ENCODE measurements at places on chromosomes 7 and 10.

- DNase-seq: no peak
Measured at GRCh38 chr7:106285855-106286492, 1.2 kb upstream of the NAMPT start.

GRCh38 chr10:70126700-70127395 lies 5.8 kb downstream of the AIFM2 start:
- DNase-seq: no peak

DNA sequence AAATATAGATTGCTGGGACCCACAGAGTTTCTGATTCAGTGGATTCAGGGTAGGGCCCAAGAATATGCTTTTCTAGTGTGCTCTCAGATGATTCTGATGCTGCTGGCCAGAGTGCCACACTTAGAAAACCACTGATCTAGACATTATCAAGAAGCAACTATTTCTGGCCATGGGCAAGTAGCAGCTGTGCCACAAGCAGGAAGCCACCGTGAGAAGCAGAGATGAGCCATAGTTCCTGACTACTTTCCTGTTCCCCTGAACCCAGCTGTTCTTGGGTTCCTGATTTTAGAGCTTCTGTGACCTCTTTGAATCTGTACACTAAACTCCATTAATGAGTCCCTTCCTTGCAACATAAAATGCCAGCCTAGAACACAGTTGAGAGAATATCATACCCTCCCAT lies 38.1 kb upstream of the PIK3AP1 start:
- no peak for DNase-seq

- no peak for DNase-seq
Measured at GRCh38 chr7:84139986-84140729, 54.4 kb downstream of the SEMA3A start.

- peak; percentile 27 for DNase-seq
Measured at GRCh38 chr7:16421333-16422102, at the start of gene CRPPA. CRPPA (minus strand) TSS chr7:16421538; CDS start chr7:16421322, 216 bp downstream.

- DNase-seq: no peak
Measured at GRCh38 chr7:123819001-123819400, 26.0 kb upstream of the HYAL4 start.

GRCh38 chr7:75866489-75867389 lies 12.1 kb upstream of the RHBDD2 start:
- peak; percentile 79 for DNase-seq

GRCh38 chr7:105853931-105854419 lies 22.4 kb downstream of the ATXN7L1 start:
- peak; percentile 48 for DNase-seq

GRCh38 chr7:73681031-73681430 lies 2.2 kb downstream of the DNAJC30 start:
- DNase-seq: no peak

GRCh38 chr10:76024460-76025123 lies 593.2 kb downstream of the LRMDA start:
- DNase-seq: no peak

- DNase-seq: no peak
Measured at GRCh38 chr7:5477126-5477525, 53.5 kb upstream of the TNRC18 start.

DNA sequence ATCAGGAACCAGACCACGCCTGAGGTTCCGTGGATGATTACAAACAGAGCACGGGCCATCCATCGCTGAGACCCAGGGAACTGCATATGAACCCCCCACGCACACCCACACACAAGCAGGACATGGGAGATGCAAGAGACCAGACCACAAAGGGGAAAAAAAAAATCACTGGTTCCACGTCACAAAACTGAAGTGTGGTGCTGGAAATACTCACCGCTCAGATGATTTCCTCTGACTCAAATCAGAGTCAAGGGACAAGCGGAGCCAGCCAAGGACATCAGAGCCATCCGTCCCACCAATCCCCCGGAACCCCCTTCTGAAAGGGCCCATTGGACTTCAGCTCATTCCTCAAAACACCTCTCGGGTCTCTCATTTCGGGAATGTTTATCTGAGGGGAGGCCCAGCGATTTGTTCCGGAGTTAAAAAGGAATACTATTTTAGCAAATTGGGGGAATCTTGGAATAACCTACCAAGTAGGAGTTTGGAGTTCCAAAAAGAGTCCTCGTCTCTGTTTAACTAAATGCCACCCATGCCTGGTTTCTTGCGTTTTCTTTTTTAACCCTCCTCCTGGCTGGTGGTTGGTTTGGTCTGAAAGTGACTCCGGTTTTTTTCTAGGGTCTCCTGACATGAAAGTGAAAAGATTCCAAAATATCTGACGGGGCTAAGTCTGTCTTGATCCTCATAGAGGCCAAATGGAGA lies 15.0 kb downstream of the SNX8 start:
- peak; percentile 85 for DNase-seq

DNA sequence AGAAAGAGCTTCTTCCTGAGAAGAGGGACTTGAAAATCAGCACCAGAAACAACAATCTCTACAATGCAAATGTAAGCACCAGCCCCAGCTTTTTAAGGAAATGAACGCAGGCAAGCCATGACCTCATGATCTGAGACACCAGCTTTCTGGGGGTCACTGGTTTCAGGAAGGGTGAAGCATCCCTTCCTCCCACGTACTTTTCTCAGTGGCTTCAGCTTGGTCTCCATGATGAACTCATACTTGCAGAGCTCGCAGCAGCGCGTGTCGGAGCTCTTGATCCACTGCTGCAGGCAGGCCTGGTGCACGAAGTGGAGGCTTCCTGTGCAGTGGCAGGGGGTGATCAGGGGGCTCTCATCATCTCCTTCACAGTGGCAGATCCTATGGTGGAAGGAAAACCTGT lies 87.0 kb downstream of the ALOX5 start:
- DNase-seq: no peak

DNA sequence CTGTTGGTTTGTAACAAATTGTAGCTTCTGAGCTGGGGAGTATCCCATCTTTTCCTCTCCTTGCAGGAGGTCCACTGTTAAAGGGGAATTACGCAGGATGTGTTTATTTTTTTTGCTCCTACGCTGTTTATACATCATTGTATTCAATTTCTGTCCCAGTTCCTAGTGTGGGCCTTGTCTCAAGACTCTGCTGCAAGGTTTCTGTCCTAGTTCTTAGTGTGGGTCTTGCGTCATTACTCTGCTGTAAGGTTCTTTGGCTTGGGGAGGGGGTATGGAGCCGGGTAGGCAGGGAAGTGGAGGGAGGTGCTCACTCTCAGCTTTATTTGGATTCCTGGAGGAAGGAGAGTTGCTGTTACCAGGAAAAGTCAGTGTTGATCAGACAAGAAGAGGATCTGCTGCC lies 64.0 kb upstream of the TRIM8 start:
- no peak for DNase-seq

DNA sequence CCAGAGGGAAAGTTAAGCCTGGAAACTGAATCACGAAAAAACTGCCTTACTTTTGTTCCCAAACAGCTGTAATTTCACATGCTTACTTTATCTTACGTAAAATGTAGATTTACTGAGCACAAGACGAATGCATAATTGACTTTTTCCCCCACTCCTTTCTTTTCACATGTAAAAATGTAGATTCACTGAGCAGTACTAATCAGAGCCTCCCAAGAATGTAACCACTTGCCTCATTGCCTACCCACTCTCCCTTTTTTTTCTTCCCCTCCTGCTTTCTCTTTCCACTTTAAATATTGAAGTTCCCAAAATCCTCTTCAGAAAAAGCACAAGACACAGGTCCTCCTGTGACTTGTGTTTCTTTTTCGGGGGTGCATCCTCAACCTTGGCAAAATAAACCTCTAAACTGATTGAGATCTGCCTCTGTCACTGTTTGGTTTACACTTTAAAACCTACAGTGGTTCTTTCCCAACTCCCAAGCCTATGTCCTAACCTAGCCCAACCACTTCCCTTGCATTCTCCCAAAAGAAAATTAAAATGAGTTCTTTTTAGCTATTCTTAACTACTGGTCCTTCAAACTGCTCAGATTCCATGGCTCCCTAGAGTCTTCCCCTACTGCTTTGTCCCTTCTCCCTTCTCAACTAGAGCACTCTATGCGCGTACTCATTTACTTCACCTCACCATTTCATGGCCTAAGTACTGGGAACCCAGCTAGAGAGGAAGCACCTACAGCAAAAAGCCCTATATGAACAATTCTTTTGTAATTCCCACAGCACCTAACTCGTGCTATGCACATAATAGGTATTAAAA lies 236.6 kb upstream of the MKLN1 start:
- no peak for DNase-seq

DNA sequence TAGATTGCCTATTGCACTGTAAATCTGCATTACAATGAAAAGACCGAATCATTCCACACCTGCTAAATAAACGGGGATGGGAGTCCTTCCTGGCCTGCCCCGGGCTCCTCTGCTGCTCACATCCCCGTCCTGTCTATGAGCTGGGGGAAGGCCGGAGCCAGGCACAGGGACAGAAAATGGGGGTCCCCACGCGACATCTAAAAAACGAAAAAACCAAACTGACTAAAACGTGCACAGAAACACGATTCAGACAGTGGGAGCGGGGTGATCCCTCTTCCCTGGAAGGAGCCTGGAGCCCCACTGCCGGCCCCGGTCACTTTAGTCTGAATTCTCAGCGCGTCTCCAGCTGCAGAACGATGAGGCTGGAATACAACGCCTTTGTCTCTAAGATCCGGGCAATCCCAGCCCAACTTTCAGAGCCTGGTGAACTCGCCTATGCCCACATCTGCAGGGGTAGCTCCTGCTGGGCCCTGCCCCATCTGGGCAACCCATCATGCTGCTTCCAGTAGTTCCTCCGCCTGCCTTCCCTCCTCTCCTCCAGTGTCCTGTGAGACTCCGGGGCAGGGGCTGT lies 78.0 kb downstream of the ADARB2 start:
- DNase-seq: no peak

DNA sequence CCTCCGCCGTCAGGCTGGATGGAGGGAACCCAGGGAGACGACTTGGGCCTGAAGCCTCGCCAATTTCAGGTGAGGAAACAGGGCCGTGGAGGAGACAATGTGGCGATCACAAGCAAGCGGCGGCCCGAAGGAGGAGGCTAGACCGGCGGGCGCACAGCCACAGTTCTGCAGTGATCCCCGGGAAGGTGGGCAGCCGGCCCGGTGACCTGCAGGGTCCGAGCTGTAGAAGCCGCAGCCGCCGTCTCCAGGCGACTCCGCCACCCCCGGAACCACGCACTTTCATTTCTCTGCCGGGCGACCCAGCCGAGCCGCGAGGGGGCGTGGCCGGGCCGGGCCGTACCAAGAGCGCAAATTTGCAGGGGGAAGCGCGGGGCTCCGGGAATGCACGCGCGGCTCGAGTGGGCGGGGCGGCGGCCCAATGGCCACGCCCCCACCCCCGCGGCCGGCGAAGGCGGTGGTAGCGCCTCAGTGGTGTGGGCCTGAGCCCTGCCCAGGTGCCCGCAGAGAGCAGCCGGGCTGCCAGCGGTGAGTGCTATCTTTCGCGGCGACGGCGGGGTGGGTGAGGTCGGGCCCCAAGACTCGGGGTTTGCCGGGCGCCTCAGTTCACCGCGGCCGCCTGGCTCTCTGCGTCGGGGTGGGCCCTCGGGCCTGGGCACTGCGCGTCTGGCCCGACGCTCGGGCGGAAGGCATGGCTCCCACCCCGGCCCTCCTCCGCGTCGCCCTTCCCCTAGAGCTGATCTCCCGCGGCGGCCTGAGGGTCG lies at the start of gene POR:
Gene POR (plus strand): TSS at position 501 of the 761 bp plus-strand sequence. CDS start 38,847 bp downstream, outside the sequence.
- DNase-seq: peak; percentile 97

DNA sequence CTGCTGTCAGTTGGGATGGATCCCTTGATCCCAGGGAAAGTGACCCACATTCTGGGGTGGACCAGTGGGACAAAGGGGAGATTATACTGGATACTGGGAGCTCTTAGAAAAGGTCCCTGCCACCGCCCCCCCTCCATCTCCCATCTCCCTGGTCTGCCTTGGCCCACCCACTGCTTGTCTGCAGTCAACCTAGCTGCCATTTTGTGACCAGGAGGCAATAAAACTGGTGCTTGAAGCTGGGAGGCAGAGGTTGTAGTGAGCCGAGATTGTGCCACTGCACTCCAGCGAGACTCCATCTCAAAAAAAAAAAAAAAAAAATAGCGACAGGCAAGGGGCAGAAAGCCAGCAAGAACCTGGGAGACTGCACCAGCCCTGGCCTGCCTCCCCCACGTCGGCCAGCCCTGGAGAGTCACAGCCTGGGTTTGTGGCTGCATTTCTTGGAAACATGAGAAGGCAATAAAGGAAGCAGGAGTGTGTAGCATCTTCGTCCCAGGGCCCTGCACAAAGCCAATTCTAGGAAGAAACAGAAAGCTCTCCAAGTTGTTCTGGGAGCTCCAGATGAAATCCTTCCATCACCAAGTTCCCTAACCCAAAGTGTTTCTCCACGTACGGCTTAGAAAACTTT lies 4.7 kb upstream of the ARPC1B start:
- no peak for DNase-seq

GRCh38 chr7:30921540-30922401 lies 10.1 kb downstream of the AQP1 start:
- no peak for DNase-seq

- no peak for DNase-seq
Measured at GRCh38 chr10:89808842-89809241, 107.5 kb downstream of the KIF20B start.

DNA sequence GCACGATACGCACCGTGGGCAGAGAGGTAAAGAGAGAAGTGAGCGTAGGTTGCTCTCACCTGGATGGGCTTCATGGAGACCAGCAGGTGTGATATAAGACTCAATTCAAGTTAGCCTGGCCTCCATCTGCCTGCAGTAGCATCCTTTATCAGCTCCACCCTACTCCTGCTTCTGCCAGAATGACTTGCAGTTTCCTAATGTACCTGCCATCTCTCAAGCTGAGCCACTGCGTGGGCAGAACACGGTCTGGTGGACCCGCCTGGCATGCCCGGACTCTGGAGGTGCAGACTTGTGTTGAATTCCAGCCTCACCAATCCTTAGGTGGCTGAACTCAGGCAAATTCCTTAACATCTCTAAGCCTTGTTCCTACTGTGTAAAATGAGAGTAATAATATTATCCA lies 64.3 kb downstream of the STEAP1B start:
- DNase-seq: no peak

- DNase-seq: no peak
Measured at GRCh38 chr10:4330636-4331035, 495.4 kb upstream of the AKR1E2 start.

- no peak for DNase-seq
Measured at GRCh38 chr7:19552576-19552975, 156.3 kb downstream of the POLR1F start.

- DNase-seq: no peak
Measured at GRCh38 chr7:23372611-23373010, 73.5 kb downstream of the MALSU1 start.

- no peak for DNase-seq
Measured at GRCh38 chr10:78312197-78313047, 278.8 kb downstream of the RPS24 start.

DNA sequence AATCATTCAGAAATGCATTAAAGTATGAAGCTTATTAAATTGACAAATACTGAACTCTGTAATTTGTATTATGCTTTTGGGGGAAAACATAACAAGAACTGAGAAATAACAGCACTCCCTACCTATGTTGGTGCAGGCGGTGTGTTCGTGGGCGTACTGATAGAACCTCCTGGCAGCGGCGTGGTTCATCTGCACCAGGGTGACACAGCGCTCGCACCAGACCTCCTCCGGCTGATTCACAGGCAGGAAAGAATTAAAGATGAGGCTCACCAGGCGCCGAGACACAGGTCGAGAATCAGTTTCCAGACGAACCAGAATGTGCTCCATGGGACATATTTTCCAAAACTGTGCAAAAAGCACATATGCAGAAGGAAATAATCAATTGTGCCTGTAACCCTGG lies 40.2 kb downstream of the NCAPG2 start:
- DNase-seq: no peak
